NCI-H1105 treated with DMSO at 0.1 percent for 48 hours (cell line): ENCODE measurements at places on chromosomes 7 and 10.

DNA sequence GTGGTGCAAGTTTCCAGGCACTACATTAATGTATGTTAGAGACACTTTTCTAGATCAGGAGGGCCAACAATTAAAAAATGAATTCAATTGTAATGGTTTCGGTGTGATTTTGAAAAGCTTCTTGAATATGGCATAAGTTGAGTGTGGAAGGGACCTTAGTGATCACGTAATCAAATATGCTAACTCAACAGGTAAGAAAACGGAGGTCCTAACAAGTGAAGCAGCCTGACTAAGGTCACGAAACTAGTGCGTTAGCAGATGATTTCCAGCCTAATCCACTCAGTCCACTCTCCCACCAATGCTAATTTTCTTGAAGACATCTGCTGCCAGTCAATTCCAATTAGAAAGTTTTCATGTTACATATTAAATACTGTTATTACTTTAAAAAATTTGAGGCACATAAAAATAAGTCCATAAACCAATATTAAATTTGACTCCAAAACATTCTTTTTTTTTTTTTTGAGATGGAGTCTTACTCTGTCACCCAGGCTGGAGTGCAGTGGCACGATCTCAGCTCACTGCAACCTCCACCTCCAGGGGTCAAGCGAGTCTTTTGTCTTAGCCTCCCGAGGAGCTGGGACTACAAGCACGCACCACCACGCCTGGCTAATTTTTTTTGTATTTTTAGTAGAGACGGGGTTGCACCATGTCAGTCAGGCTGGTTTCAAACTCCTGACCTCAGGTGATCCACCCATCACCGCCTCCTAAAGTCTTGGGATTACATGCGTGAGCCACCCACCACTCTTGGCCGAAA is 2.3 kb upstream of the RSBN1L start:
- no peak for DNase-seq

DNA sequence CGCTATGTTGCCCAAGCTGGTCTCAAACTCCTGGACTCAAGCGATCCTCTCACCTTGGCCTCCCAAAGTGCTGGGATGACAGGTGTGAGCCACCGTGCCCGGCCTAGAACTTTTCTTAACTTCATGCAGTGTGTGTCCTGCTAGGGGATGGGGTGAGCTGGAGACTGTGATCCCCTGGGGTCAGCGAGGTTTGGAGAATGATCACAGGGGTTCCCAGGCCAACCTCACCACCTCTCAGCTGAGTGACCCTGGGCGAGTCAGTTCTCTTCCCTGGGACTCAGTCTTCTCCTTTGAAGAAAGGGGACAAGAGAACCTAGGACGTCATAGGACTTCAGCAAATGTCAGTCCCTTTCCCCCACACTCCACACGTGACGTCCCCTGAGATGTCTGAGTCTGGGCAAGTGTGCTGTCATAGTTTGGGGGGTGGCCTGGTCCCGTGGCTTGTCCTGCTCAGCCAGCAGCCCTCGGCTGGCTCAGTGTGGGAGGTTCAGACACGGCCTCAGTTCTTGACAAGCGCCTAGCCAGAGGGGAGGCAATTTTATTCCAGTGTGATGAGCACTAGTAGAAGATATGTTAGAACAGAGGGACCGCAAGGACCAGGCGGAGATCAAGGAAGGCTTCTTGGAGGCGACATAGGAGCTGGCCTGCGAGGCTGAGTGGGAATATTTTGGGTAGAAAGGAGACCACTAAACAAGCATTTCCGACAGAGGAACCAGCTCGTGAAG is 43.3 kb upstream of the ELN start:
- no peak for DNase-seq

GRCh38 chr7:43439631-43440401 is 143.1 kb upstream of the STK17A start:
- peak; percentile 51 for DNase-seq

GRCh38 chr10:101848894-101849351 is 5.3 kb upstream of the KCNIP2 start:
- no peak for DNase-seq
